ENCODE measurements at places on chromosomes 1 and 21. TPM values are rescaled to one million over a fixed set of nuclear protein-coding genes. Genes with fewer than 3 reads are reported as not detected.

KRTAP12-4 gene
- total RNA-seq: not detected

PTPRF gene
- total RNA-seq: 2.6 TPM

KIF14 gene
- total RNA-seq: 24.4 TPM

CFHR3 gene
- total RNA-seq: not detected

CDC20 gene
- total RNA-seq: 157 TPM

AZIN2 gene
- total RNA-seq: 7.3 TPM

KLHL20 gene
- 21.5 TPM for total RNA-seq

SAMSN1 gene
- total RNA-seq: 115 TPM

CLCA1 gene
- total RNA-seq: not detected

GBP6 gene
- 0.36 TPM for total RNA-seq

ALX3 gene
- total RNA-seq: not detected

IFNLR1 gene
- total RNA-seq: 2.7 TPM

C1QA gene
- total RNA-seq: not detected

RIIAD1 gene
- total RNA-seq: not detected

GJB4 gene
- not detected for total RNA-seq

ATP1A4 gene
- not detected for total RNA-seq

LCE3E gene
- total RNA-seq: not detected

GJA4 gene
- total RNA-seq: not detected

DNASE2B gene
- not detected for total RNA-seq

SLC41A1 gene
- 20.5 TPM for total RNA-seq

DIPK1A gene
- total RNA-seq: 15.1 TPM

NCF2 gene
- 22.9 TPM for total RNA-seq

GPR61 gene
- total RNA-seq: 0.20 TPM

ADORA3 gene
- 0.57 TPM for total RNA-seq

FCRL2 gene
- not detected for total RNA-seq

LGALS8 gene
- 70.7 TPM for total RNA-seq

SUSD4 gene
- 1.7 TPM for total RNA-seq

G0S2 gene
- 0.89 TPM for total RNA-seq

CR1L gene
- total RNA-seq: not detected

Measured in T-helper 2 cell treated with Interferon-gamma antibody and Interleukin-4, amounts not matched to agents 100 ng/mL and 5 ng/mL, for 36 hours (primary cell).